Right ventricle myocardium inferior (tissue), 1 donor: ENCODE measurements at places on chromosomes 4 and X.

DNA sequence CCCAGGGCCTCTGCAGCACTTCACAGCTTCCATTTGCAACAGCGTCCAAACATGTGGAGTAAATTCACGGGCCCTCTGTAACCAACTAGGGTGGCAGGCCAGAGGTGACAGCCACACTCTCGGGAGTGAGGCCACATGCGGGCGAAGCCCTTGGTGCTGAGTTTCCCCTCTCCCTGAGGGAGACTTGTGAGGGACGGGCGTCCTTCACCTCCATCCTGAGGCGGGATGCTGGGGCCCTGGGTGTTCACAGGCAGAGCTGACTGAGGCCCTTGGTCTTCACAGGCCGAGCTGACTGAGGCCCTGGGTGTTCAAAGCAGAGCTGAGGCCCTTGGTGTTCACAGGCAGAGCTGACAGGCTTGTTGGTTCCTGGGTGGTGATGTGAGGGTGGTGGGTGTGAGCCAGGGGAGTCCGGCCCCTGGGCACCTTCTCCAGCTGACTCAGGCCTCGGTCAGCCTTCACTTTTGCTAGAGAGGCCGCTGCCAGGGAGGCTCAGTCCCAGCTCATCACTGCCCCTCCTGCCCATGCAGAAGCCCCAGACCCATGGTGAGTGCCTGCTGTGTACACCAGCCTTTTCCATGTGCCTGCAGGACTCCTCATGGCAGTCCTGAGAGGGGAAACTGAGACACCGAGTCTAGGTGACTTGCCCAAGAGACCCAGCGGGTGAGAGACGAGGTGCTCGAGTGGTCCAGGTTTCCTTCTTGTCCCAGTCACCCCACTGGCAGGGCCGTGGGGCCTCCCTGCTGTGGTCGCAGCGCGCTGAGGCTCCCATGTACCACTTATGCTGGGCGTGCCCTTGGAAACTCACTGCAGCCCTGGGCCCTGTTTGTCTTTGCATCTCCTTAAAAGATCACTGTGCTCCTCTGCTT is 8.5 kb downstream of the WFS1 start:
- peak; percentile 37 for DNase-seq

- DNase-seq: no peak
Observed at GRCh38 chrX:23851544-23851943, 56.2 kb downstream of the APOO start.

DNA sequence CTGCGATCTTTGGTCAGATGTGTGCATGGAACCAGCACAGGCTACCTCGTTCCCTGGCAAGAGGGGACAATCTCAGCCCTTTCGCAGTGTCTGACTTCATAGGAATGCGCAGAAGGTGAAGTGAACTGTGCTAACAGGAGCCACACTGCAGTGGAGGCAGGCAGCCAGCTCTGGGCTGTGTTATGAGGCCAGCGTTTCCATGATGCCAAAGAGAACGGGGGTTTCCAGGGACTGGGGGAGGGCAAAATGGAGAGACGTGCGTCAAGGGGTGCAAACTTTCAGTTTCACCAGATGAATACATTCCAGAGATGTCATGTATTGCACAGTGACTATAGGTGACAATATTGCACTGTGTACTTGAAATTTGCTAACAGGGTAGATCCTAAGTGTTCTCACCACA is 30.4 kb downstream of the CLDN34 start:
- DNase-seq: no peak

DNA sequence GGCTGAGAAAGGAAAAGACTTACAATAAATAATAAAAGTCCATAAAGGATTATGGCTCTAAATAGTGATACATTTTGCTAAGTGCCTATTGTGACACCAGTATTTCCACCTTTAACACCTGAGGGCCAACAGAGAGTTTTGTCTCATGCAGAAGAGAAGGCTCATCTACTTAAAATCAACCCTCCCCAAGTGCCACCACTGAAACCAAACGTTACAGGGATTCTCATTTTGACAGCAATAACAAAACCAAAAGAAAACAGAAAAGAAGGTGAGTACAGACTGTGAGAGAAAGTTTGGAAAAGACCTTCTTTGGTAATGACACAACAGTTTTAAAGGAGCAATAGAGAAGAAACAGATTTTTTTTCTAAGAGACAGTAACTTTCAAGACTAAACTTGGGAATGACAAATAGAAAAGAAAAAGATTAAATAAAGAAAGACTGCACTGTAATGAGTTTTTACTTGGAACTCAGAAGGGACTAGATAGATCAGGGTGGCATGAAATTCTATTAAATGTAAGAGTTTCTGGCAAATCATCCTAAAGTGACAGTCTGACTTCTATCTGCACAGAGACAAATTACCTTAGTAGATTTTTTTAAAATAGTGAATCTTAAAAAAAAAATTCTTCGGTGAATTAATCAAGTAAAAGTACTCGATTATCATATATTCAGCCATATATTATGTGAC is 109.7 kb downstream of the ZNF827 start:
- DNase-seq: no peak

DNA sequence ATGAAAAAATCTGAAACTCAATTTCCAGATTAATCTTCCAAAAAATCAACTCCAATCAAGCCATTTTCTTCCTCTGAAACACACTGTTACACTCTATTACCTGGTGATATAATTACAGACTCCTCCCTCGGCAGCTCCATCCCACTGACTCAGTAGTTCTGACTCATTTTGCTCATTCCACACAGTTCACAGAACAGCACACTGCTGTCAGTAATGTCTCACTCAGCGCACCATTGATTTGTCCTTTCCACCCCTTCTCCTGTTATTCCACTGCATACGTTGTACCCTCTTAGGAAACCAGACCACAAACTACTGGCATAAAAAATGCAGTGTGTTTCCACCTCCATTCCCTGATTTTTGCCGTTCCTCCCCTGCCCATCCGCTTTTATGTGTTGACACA is 212.7 kb downstream of the SLIT2 start:
- no peak for DNase-seq

DNA sequence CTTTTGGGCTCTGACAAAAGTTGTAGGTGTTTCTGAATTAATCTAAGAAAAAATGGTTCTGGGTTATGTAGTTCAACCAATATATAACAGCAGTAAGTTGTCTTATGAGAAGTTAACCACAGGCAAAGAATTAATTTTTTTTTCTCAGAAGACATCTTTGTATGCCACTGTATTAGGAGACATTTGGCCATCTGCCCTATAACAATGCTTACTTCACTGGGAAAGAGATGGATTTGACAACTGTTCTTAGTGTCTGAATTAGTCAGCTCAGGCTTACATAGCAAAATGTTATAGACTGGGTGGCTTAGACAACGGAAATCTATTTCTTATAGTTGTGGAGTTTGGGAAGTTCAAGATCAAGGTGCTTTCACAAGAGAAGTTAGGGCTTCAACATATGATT is 508.1 kb downstream of the STIM2 start:
- DNase-seq: no peak

DNA sequence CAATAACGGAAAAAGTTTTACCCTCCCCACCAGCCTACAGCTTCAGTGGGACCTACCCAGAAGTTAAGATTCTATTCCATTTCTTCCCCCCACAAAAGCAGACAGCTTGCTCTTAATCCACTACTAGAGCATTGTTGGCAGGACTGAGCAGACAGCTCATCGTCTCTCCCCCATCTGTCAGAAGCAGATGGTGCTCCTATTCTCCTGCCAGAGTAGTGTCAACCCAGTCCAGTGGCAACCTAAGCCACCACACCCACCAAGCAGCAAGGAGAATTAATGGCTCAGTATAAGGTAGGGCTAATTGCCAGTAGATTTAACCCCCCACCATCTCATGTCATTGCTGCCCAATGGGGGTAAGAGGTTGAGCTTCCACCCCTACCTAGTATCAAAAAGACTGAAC is 62.0 kb downstream of the AWAT2 start:
- DNase-seq: no peak

DNA sequence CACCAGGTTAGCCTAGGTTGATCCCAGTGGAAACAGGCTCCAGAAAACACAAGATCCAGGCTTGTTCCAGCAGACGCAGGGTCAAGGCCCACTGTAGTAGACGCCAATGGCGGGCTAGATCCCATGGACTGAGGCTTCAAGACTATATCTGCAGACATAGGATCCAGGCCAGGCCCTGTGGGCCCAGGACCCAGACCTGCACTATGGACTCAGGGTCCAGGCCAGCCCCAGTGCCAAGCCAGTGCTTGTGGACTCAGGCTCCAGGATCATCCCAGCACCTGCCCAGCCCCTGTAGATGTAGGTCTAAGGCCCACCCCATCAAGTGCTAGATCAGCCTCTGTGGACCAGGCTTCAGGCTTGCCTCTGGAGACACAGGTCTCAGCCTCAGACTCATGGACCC is 300.9 kb downstream of the CHIC1 start:
- DNase-seq: no peak

- no peak for DNase-seq
Observed at GRCh38 chrX:112577146-112577545, 102.6 kb downstream of the LHFPL1 start.

DNA sequence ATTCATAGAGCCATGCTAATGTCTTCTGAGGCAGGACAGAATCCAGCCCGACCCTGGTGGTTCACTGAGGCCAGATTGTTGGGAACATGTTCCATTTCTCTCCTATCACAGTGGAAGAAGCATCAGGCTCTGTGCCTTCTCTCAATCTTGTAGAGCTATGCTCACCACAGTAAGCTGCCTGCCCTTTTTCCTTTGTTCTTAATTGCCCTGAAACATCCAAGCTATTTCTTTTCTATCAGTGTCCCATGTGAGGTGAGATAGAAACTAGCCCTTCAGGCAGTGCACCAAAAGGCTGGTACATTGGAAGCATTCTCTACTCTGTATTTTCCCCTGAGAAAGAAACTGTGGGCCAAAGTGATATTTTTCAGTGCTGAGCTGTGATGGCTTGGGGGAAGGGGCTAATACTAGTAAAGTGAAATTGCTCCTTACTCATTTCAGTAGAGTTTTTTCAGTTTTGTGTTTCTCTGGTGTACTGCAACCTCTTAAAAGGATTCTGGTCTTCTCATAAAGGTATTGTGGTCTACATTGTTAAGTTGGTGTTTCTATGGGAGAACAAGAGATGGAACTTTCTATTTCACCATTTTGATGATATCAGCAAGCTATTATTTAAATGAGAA is 611.2 kb downstream of the RPA4 start:
- DNase-seq: no peak

DNA sequence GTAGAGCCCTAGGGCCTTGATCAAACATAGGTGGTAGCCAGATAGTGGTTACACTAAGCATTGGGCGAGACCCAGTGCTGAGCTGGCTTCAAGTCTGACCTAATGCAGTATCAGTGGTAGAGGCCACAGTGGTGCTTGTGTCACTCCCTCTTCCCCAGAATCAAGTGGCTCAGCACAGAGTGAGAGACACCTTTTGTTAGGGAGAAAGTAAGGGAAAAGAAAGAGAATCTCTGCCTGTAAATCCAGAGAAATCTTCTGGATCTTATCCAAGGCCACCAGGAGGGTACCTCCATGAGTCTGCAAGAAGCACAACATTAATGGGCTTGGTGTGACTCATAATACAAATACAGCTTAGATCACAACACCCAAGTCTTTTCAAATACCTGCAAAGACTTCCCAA is 117.7 kb upstream of the SLC6A14 start:
- DNase-seq: no peak

DNA sequence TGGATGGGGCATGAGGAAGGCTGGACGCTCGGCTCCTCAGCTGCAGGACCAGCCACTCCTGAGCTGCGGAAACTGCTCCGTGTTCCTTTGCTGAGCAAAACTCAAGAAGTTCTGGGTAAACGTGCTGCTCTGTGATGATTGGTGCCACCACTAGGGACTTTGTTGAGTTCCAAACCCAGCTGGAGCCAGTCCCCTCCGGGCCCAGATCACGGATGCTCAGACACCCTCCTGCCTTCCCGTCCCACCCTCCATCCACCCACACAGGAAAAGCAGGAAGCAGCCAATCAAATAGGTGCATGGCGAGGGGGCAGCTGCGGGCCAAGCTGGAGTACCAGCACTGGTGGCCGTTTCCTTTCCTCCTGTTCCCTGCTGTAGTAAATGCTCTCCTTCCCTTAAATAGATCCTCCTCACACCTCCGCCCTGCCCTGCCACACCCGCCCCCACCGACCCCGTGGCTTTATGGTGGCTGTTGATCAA is 68.0 kb downstream of the ADRA2C start:
- DNase-seq: peak; percentile 20

GRCh38 chr4:87011340-87012034 is 76.7 kb downstream of the AFF1 start:
- no peak for DNase-seq

DNA sequence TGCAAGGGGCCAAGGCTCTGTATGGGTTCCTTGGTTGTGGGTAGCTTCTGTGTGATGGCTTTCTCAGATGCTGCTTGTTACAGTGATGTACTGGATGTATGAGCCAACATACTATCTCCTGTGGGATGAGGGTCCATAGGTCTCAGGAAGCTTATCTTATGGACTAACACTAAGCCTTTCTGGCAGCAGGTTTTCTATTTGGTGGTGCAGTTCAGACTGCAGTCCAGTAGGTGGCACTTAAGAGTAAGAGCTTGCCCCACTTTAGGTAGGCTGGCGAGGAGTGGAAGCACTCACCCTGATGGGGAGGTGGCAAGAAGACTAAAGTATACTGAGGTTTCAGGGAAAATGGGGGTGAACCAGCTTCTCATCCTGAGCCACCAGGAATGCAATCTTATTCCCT is 306.7 kb upstream of the MAOA start:
- no peak for DNase-seq

DNA sequence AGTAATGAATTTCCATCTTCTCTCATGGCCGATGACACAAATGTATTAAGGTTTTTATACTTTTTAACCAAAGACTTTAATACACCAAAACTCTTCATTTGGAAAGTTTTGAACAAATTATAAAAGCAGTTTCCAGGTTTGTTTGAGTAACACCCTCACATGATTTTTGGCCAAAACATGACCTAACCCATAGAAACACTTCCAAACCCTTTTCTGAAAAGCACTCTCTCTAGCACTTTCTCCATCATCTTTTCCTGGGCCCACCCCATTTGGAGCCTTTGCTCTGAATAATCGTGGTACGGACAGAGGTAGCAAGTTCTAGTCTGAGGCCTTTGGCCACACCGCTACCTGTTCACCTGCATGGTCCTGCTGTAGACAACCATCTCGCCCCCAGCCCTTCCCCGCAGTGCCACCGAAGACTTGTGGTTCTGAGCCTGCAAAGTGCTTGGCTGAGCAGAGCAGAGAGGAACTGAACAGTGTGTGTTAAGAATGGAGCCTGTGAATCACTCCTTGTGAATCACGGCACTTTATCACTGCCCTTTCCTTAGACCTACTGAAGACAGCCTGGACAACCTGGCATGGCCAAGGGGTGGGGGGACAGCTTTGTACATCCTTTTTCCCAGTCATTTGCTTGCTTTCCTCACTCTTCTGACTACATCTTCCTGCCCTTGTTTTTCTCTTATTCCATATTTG is 181.8 kb downstream of the PTTG2 start:
- no peak for DNase-seq

GRCh38 chrX:28549838-28550237 is 37.4 kb upstream of the IL1RAPL1 start:
- DNase-seq: no peak

- no peak for DNase-seq
Observed at GRCh38 chr4:85362550-85362949, 112.4 kb upstream of the ARHGAP24 start.

GRCh38 chrX:12308420-12308819 is 170.1 kb downstream of the FRMPD4 start:
- DNase-seq: no peak
